NCI-H1694 treated with DMSO at 0.1 percent for 48 hours (cell line): ENCODE measurements at places on chromosomes 4 and X.

- no peak for DNase-seq
Measured at GRCh38 chr4:94352163-94352562, 9.5 kb upstream of the HPGDS start.

DNA sequence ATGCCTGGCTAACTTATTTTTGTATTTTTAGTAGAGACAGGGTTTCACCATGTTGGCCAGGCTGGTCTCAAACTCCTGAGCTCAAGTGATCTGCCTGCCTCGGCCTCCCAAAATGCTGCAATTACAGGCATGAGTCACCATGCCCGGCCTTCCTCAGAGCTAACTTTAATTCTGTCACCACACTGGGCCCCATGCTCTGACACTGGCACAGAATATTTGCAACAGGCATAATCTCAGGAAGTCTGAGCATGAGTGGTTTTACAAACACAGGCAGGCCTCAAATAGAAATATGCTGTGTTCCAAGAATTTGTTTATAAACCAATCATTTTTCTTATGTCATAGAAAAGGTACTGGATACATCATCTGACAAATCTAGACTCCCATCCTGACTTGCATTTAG lies 32.7 kb upstream of the FAM9C start:
- no peak for DNase-seq

DNA sequence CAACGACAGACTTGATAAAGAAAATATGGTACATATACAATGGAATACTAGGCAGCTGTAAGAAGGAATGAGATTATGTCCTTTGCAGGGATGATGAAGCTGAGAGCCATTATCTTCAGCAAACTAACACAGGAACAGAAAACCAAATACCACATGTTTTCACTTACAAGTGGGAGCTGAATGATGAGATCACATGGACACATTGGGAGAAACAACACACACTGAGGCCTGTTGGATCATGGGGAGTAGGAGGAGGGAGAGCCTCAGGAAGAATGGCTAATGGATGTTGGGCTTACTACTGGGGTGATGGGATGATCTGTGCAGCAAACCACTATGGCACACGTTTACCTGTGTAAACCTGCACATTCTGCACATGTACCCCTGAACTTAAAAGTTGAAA lies 209.7 kb downstream of the SPRY1 start:
- no peak for DNase-seq

GRCh38 chrX:140510306-140510676 lies 5.4 kb upstream of the SOX3 start:
- DNase-seq = no peak

GRCh38 chrX:155251391-155251790 lies 12.9 kb downstream of the RAB39B start:
- no peak for DNase-seq

DNA sequence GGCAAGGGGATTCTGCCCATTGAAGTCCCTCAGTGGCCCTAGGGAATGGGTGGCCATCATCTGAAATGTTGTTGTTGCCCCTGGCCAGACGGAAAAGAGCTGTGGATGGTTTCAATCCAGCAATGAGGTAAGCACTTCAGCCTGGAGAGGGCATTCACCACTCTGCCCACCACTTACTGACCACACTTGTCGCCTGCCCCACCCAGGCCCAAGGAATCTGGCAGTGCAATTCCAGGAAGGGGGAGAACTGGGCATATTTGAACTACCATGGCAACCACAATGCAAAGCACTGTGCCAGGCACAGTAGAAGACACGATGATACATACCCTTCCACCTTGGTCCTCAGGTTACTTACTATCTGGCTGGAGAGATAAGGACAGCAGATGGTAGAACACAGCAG lies 161.6 kb downstream of the PDGFRA start:
- no peak for DNase-seq

GRCh38 chrX:97524340-97524739 lies 640.6 kb downstream of the RPA4 start:
- DNase-seq = no peak

DNA sequence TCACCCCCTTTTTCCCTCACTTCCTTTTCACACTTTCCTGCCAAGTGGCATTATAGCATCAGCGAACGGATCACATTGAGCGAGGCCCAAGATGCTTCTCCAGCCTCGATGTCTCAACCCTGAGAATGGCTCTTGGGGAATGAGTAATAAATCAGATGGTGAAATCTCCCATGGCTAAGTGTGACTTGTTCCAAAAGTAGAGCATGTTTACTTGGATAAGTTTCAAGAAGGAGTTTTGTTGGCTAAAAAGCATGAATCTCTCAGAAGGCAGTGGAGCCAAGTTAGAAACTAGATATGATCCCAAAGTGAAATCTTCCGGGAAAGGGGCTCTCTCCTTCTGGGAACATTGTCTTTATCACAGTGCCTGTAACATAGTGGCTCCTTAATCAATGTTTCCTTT lies 316.3 kb downstream of the CAMK2D start:
- DNase-seq = no peak

- DNase-seq = no peak
Measured at GRCh38 chrX:154490021-154490413, 412 bp downstream of the SLC10A3 start.

GRCh38 chrX:46072372-46072771 lies 472.8 kb downstream of the ZNF674 start:
- DNase-seq = no peak

DNA sequence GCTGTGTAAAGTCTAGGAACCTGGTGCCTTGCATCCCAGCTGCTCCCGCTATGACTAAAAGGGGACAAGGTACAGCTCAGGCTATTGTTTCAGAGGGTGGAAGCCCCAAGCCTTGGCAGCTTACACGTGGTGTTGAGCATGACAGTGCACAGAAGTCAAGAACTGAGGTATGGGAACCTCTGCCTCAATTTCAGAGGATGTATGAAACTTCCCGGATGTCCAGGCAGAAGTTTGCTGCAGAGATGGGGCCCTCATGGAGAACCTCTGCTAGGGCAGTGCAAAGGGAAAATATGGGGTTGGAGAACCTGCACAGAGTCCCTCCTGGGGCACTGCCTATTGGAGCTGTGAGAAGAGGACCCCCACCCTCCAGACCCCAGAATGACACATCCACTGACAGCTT lies 76.6 kb downstream of the DDX60 start:
- DNase-seq = no peak

GRCh38 chrX:73849073-73849472 lies 286.1 kb downstream of the CHIC1 start:
- no peak for DNase-seq

DNA sequence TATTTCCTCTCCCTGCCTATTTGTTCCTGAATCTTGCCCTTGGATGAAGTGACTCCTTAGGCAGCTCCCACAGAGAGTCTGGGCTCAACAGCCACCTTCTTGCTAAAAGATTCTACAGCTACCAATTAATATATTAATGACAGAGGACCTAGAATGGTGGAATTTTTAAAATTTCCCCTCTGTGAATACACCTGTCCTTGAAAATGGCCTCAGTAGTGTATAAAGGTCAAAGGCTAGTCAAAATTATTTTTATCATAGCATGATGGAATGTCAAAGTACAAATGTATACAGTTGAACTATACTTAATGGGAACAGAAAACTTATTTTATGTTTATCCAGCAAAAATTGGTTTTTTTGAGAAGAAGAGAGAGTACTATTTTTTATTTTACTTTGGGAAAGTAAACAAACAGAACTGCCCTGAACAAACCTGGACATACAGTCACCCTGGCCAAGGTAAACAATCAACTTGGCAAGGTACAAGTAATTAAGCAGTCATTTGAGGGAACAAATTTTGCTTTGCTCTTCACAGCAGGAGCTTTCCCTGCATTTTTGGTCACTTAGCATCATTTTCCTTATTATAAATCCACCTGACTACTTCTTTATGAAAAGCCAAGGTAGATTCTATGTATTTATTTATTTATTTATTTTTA lies 250.8 kb downstream of the INPP4B start:
- DNase-seq = no peak

DNA sequence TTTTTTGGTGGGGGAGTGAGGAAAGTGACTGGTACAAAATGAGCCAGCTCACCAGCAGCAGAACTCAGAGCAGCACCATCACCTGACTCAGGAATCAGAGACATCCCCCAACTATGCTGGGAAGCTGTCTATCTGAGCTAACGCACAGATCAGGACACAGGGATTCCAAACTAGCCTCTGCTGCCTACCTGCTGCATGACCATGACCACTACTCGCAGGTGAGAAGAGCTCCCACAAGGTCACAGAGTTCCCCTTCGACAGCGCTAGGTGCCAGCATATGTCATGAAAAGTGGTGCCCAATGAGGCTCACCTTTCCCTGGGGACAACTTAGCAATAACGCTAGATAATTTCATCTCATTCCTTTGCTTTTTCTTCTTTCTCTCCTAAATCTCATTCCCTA lies 662.6 kb upstream of the CPEB2 start:
- DNase-seq = no peak

DNA sequence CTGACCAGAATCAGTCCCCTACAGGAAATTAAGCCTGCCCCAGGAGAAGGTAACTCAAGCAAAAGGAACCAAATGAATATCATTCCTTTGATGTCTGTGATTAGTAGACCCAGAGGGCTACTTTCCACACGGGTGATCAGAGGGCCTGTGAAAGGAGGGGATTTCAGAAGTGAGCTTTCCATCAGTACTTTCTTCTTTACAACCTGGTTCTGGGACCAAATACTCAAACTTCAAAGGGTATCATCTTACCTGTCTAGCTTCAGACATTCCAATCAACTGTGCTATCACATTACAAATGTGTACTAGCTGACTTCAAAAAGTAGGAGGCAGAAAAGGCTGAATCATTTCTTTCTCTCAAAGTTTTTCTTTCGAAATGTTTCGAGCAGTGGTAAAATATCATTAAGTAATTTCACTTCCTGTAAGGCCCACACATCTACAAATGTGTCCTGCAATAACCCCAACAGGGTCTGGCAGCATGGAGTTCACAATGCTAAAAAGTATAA lies 23.9 kb downstream of the ACSL4 start:
- DNase-seq = no peak

GRCh38 chrX:15664487-15665444 lies at the start of gene CLTRN:
Gene CLTRN (minus strand): TSS chrX:15664805. CDS start chrX:15664775, 30 bp downstream.
- no peak for DNase-seq

GRCh38 chrX:123013141-123013540 lies 170.9 kb upstream of the GRIA3 start:
- no peak for DNase-seq

DNA sequence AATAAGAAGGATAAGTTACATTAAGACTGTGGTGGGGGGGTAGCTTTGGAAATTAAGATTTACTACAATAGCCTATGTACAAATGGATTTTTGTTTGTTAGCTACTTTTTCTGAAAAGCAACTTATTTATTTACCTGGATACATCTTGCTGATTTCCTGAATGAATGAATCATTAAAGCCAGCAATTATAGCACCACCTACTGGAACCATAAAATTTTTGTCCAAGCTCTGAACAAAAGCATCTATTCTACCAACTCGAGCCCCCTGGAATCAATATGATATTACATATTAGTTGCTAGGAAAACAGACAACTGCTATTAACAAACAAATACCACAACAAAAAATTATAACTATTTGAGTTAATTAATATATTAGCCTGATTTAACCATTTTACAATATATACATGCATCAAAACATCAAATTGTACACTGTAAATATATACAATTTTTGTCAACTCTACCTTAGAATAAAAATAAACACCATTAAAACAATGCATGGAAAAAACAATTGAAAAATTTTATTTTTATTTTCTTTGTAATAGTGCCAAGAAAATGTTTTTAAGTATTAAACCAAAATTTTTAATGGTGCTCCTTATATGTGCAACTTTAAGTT lies 15.3 kb downstream of the SEPSECS start:
- DNase-seq = peak; percentile 24

GRCh38 chr4:169682372-169683047 lies 62.1 kb downstream of the CLCN3 start:
- no peak for DNase-seq

DNA sequence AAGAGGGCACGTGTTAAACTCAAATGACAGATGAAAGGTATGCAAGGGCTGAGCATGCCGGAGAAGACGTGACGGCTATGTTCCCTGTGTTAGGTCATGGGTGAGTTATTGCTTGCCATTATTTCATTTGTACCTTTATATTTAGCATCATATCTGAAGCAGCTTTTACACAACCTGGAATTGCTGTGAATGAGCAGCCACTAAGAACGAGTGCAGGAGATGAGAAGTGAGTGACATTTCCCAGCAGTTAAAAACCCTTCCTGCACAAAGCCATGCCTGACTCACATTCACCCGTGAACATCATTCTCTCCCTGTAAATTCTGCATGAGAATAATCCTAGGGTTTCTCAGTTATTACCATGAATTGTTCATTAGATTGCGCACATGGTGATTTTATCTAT lies 433.2 kb upstream of the ZFP42 start:
- no peak for DNase-seq

DNA sequence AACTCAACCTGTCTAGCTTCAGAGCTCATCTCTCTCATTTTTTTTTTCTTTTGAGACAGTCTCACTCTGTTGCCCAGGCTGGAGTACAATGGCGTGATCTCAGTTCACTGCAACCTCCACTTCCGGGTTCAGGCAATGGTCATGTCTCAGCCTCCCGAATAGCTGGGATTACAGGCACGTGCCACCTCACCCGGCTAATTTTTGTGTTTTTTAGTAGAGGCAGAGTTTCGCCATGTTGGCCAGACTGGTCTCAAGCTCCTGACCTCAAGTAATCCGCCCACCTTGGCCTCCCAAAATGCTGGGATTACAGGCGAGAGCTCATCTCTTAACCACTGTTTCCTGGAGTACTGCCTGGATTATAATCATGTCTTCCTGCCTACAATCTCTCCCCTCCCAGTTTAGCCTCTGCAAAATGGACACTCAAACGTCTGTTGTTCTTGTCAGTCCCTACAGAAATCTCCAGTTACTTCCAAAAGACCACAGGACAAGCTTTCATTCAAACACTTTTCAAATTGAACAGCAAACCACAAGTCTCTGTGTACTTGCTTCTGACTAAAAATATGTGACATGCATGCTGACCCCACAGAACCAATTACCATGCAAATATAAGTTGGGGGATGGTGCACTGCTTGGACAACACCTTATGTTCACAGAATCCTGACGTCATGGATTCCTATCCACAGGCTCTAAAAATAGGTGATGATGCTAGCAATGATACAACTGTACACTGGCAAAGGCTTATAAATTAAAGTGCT lies 137.2 kb downstream of the SH3KBP1 start:
- no peak for DNase-seq

- DNase-seq = no peak
Measured at GRCh38 chrX:48683411-48683982, at the start of gene WAS. Gene WAS (plus strand): TSS chrX:48683799. CDS start chrX:48683854, 55 bp downstream.

- no peak for DNase-seq
Measured at GRCh38 chr4:97123573-97123972, 1019.7 kb downstream of the STPG2 start.

- no peak for DNase-seq
Measured at GRCh38 chr4:135412213-135412612, 1210.6 kb upstream of the PABPC4L start.
